ENCODE measurements at places on chromosomes 7 and 10. TPM values are rescaled to one million over a fixed set of nuclear protein-coding genes. Genes with fewer than 3 reads are reported as not detected.
A peak's percentile ranks its signal among the peaks of the same experiment; 100 is the strongest.

DNA sequence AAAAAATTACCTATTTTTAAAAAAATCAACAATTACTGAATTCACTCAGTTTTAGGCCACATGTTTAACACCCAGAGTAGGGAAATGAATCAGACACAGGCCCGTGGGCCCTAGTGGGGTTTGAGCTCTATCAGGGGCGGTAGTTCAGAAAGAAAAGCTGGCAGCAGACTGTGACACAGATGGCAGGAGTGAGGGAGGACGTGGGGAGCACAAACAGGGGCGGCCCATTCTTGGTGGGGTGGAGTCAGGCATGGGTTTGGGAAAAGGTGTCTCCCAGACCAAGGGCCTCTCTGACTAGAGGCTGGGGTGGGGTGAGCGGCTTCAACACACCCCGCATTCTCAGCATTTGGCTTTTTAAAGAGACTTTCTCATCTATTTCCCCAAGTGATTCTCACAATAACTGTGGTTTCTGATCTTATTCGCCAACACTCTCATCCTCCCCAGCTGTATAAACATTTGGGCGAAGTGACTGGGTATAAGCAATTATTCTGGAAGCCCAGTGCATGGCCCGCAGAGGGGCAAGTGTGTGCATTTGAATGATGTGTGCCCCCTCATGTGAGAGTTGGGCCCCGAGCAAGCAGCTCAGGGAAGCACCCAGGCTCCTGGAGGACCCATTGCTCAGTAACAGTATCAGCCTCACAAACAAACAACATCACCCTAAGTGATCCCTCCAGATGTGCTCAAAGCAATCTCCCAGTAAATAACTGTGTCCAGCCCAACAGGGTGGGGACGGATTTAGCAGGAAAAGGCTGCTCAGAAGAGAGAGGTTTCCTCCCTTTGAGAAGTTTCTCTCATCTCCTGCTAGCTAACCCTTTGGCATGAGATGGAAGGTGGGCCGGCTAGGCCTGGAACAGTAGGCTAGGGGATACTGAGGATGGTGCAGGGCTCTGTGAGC, 437.6 kb upstream of the ZMIZ1 start:
- no peak for DNase-seq

- DNase-seq, result no peak
Observed at GRCh38 chr7:34309116-34309515, 348.9 kb upstream of the NPSR1 start.

GRCh38 chr7:3548815-3549214, 247.8 kb downstream of the SDK1 start:
- DNase-seq, result no peak

GRCh38 chr10:49540056-49540797, 1.3 kb upstream of the ERCC6 start:
- no peak for DNase-seq

GRCh38 chr10:126384269-126384873, 3.9 kb downstream of the ADAM12 start:
- DNase-seq, result no peak

- DNase-seq, result no peak
Observed at GRCh38 chr10:72719941-72720592, 28.1 kb downstream of the MCU start.

GRCh38 chr10:24034571-24034970, 174.4 kb upstream of the KIAA1217 start:
- no peak for DNase-seq

- DNase-seq, result no peak
Observed at GRCh38 chr10:28135258-28135657, 136.4 kb upstream of the ODAD2 start.

DNA sequence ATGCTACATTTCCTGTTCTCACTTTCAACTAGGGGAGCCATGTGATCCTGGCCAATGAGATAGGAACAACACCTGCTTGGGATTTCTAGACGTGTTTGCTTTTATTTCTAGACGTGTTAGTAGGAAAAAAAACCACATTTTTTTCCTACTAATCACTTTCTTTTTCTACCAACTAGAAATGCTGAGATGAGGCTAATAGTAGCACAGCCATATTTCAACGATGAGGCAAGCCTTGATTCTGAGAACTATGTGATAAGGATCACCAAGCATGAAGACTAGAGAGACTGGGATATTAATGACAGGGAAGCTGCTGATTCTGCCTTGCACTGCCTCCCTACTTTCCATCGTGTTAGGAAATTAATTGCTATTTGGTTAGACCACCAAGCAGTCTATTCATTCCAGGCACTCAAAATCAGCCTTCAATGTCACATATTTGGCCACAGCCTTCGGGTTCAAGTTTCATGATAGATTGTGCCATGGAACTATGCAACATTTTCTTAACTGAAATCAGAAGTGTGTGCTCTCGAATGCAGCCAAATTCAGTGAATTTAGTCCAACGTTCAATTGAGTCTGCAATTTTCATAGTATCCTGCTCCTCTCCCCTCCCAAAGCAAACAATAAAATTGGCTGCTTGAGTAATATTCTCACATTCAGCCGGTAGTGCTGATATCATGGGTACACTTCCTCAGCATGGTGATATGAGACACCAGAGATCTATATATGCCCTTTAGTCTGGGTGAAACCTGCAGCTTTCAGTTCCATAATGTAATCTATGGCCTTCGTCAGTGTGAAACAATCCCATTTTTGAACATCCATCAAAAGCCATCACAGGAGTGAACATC, 98.1 kb downstream of the GPR37 start:
- DNase-seq, result no peak

DNA sequence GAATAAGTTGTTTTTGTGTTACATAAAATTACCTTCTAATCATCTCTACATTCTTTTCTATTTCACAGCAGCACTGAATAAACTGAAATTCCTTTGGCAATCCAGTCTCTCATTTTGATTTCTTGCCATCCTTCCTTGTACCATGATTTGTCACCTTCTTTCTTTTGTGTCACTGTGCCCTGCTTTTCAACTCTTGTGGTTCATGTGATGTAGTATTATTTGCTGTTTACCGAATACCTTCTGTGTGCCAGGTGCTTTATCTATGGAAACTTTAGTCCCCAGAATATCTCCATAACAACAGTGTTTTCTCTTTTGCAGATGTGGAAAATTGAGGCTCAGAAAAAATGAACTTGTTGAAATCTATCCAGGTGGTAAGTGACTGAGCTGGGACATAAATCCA, 220.3 kb downstream of the STK31 start:
- DNase-seq, result no peak

DNA sequence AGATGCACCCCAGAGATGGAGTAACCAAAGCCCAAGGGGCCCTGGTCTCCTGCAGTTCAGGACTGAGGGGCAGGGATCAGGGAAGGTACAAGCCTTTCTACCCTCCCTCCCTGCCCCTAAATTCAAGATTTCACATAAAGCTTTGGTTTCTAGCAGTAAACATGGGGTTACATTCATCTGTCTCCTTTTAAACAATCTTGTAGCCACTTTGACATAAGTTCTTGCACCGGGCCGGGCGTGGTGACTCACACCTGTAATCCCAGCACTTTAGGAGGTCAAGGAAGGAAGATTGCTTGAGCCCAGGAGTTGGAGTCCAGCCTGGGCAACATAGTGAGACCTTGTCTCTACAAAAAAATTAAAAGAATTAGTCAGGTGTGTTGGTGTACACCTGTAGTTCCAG, 4.0 kb upstream of the ACTR3C start:
- DNase-seq, result no peak

- peak; percentile 49 for DNase-seq
Observed at GRCh38 chr7:40470091-40470592, 335.3 kb downstream of the SUGCT start.

Gene STEAP1
- 33.5 TPM for polyA plus RNA-seq

GRCh38 chr10:124677293-124677699, 66.9 kb downstream of the FAM53B start:
- no peak for DNase-seq

- no peak for DNase-seq
Observed at GRCh38 chr10:18659819-18660535, 746 bp downstream of the ARL5B start.

- peak; percentile 99 for DNase-seq
Observed at GRCh38 chr7:4744391-4745264, 30.8 kb upstream of the AP5Z1 start.

- DNase-seq, result no peak
Observed at GRCh38 chr10:85661123-85661522, 705.5 kb downstream of the GRID1 start.

- peak; percentile 30 for DNase-seq
Observed at GRCh38 chr10:79947083-79947415, 1.9 kb downstream of the SFTPD start.

All from aorta (tissue), 5 donors.